Pulmonary artery endothelial cell (primary cell): ENCODE measurements at places on chromosomes 5 and 9. TPM values are rescaled to one million over a fixed set of nuclear protein-coding genes. Genes with fewer than 3 reads are reported as not detected.

The AHRR gene
- 5.4 and 6.8 TPM in 2 replicates for total RNA-seq

The PAX5 gene
- total RNA-seq, result not detected in 2 replicates

The CCL27 gene
- total RNA-seq, result 0.14 TPM in 1 of 2 replicates, not detected in the other

The WDR31 gene
- 1.0 and 1.4 TPM in 2 replicates for total RNA-seq

The PCDHB6 gene
- total RNA-seq, result 0.04 and 0.07 TPM in 2 replicates

The SRA1 gene
- total RNA-seq, result 19.7 and 28.1 TPM in 2 replicates

The EDIL3 gene
- 1.7 and 8.6 TPM in 2 replicates for total RNA-seq

The TUSC1 gene
- 10.2 and 11.7 TPM in 2 replicates for total RNA-seq
